ENCODE measurements at places on chromosomes 3 and 15. TPM values are rescaled to one million over a fixed set of nuclear protein-coding genes. Genes with fewer than 3 reads are reported as not detected.

- H3K4me1 ChIP-seq = no peaks in the 10 kb centered on the region
- no peak overlapping the region for H3K27ac ChIP-seq
- no peaks in the 10 kb centered on the region for H3K36me3 ChIP-seq
- H3K4me3 ChIP-seq = no peak overlapping the region
Measured at GRCh38 chr3:81161851-81162250, 599.6 kb downstream of the GBE1 start.

SLCO3A1 gene
- 30.9 TPM for total RNA-seq

IL12A gene
- total RNA-seq = 0.67 TPM

GRCh38 chr15:55389264-55389607 is 18.9 kb downstream of the CCPG1 start:
- no peaks in the 10 kb centered on the region for H3K36me3 ChIP-seq
- no peak for DNase-seq
- no peaks in the 10 kb centered on the region for H3K27me3 ChIP-seq
- no peak overlapping the region for H3K4me3 ChIP-seq
- H3K27ac ChIP-seq = no peak overlapping the region

GOLGA8S gene
- total RNA-seq = 0.28 TPM

SPPL2A gene
- 62.2 TPM for total RNA-seq

CCR9 gene
- total RNA-seq = not detected

GRCh38 chr15:96343113-96344059 is 12.9 kb downstream of the NR2F2 start:
- peaks cover 72% of the 10 kb centered on the region for H3K4me1 ChIP-seq
- peaks cover 47% of the 10 kb centered on the region for H3K27me3 ChIP-seq
- peak overlapping the region; percentile 85 for H3K4me3 ChIP-seq
- H3K27ac ChIP-seq = no peak overlapping the region
- peaks cover 7% of the 10 kb centered on the region for H3K36me3 ChIP-seq
- DNase-seq = no peak

TM4SF1 gene
- total RNA-seq = 0.97 TPM

GRCh38 chr3:190357468-190357867 is 30.5 kb upstream of the CLDN16 start:
- peaks cover 2% of the 10 kb centered on the region for H3K27me3 ChIP-seq
- no peaks in the 10 kb centered on the region for H3K36me3 ChIP-seq
- no peaks in the 10 kb centered on the region for H3K4me1 ChIP-seq
- H3K27ac ChIP-seq = no peak overlapping the region
- DNase-seq = no peak
- H3K4me3 ChIP-seq = no peak overlapping the region

GRCh38 chr3:37984051-37984450 is 6.5 kb upstream of the VILL start:
- H3K27ac ChIP-seq = no peak overlapping the region
- peaks cover under 1% of the 10 kb centered on the region for H3K27me3 ChIP-seq
- no peak overlapping the region for H3K4me3 ChIP-seq
- peaks cover 27% of the 10 kb centered on the region for H3K36me3 ChIP-seq
- DNase-seq = no peak
- peaks cover 19% of the 10 kb centered on the region for H3K4me1 ChIP-seq

- peak overlapping the region; percentile 98 for H3K4me3 ChIP-seq
- no peak for DNase-seq
- H3K4me1 ChIP-seq = peaks cover 19% of the 10 kb centered on the region
- no peaks in the 10 kb centered on the region for H3K36me3 ChIP-seq
- peaks cover 1% of the 10 kb centered on the region for H3K27me3 ChIP-seq
Measured at GRCh38 chr3:44339181-44340057, 853 bp downstream of the TCAIM start.

GRCh38 chr15:35690089-35690488 is 144.1 kb upstream of the DPH6 start:
- no peaks in the 10 kb centered on the region for H3K27me3 ChIP-seq
- no peak for DNase-seq
- peak overlapping the region; percentile 86 for H3K27ac ChIP-seq

DNA sequence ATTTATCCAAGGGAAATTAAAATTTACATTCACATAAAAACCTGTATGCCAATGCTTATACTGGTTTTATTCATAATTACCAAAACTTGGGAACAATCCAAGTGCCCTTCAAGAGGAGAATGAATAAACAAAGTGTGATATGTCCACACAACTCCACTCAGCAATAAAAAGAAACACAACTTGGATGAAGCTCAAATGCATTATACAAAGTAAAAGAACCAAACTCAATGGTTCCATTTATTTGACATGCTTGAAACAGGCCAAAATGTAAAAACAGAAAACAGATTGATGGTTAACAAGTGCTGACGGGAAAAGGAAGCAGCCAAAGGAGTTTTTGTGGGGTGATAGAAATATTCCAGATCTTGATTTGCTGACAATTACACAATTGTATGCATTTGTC is 23.5 kb downstream of the OCA2 start:
- H3K36me3 ChIP-seq = no peaks in the 10 kb centered on the region
- no peaks in the 10 kb centered on the region for H3K4me1 ChIP-seq
- no peak for DNase-seq

ADPRH gene
- total RNA-seq = 5.1 TPM

TMCO5A gene
- not detected for total RNA-seq

EIF5A2 gene
- total RNA-seq = 1.3 TPM

SGO1 gene
- 8.1 TPM for total RNA-seq

DNA sequence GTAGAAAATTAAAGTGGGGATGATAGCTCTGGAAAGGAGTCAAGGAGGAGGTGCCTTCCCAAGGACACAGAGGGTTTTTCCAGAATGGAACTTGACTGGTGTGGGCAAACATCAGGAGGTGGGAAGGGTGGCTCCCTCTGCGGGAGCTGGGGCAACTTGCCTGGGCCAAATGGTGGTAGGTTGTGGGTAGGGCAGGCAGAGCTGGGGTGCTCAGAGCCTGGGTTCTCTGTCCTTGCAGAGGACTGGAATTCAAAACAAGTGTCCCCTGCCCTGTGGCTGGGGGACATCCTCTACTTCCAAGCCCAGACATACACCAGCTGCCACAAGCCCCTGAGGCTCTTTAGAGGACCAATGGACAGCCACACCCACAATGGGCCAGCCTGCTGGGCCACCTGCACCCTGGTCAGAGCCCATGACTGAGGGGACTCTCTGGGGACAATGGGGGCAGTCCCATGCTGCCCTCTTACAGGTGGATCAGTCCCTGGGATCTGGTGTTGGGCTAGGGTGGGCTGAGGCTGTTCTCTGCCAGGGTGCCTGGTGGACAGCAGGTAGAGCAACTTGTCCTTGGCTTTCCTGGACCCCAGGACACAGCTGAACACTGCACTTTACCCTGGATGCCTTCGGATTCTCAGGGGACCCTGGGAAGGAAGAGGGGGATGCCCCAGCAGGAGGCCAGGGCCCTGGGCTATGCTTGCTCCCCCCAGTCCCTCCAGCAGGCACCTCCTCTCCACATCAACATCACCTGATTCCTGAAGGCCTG is 38.6 kb upstream of the CSPG4 start:
- H3K27ac ChIP-seq = no peak overlapping the region
- peaks cover 2% of the 10 kb centered on the region for H3K27me3 ChIP-seq
- no peak overlapping the region for H3K4me3 ChIP-seq
- no peaks in the 10 kb centered on the region for H3K36me3 ChIP-seq
- H3K4me1 ChIP-seq = no peaks in the 10 kb centered on the region

GRCh38 chr15:56496635-56497034 is 31.7 kb upstream of the MNS1 start:
- no peak overlapping the region for H3K4me3 ChIP-seq
- H3K27me3 ChIP-seq = peaks cover 2% of the 10 kb centered on the region
- no peaks in the 10 kb centered on the region for H3K36me3 ChIP-seq
- H3K27ac ChIP-seq = no peak overlapping the region
- no peaks in the 10 kb centered on the region for H3K4me1 ChIP-seq

DNA sequence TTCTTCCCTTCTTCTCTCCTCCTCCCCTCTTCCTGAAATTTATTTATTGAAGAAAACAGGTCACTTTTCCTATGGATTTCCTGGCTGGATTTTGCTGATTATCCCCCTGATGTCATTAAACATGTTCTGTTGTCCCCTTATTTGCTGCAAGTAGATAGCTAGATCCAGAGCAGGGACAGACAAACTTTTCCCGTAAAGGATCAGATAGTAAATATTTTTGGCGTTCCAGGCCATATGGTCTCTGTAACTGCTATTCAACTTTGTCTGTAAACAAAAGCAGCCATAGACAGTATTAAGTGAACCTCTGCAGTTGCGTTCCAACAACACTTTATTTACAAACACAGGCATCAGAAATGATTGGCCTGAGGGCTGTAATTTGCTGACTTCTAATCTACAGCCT is 241.3 kb downstream of the NEK10 start:
- no peak overlapping the region for H3K27ac ChIP-seq
- no peaks in the 10 kb centered on the region for H3K27me3 ChIP-seq
- no peak overlapping the region for H3K4me3 ChIP-seq
- H3K36me3 ChIP-seq = no peaks in the 10 kb centered on the region
- H3K4me1 ChIP-seq = peaks cover 9% of the 10 kb centered on the region

GRCh38 chr3:18767756-18768303 is 342.7 kb upstream of the SATB1 start:
- no peaks in the 10 kb centered on the region for H3K27me3 ChIP-seq
- H3K27ac ChIP-seq = no peak overlapping the region
- DNase-seq = no peak

ADGRG7 gene
- not detected for total RNA-seq

DNA sequence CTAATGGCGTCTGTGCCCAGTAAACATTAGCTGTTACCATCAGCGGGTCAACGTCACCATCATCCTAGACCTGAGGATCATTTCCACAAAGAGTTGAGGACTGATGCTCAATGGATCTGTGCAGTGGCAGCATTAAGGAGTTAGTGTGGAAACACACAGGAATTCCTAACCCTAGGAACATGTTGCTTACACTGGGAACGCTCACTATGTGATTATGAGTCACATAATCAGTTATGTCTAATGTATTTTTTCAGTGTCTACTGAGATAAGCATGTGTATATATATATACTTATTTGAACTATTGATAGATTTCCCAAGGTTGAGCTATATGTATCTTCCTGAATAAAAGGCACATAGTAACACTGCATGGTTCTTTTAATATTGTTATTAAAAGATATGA is 19.0 kb downstream of the ARNT2 start:
- no peak overlapping the region for H3K4me3 ChIP-seq
- no peaks in the 10 kb centered on the region for H3K36me3 ChIP-seq
- no peaks in the 10 kb centered on the region for H3K4me1 ChIP-seq
- H3K27ac ChIP-seq = no peak overlapping the region

GRCh38 chr3:59580996-59581395 is 531.2 kb upstream of the CFAP20DC start:
- peaks cover 9% of the 10 kb centered on the region for H3K4me1 ChIP-seq
- no peak overlapping the region for H3K4me3 ChIP-seq
- no peak overlapping the region for H3K27ac ChIP-seq
- no peak for DNase-seq
- no peaks in the 10 kb centered on the region for H3K36me3 ChIP-seq

GRCh38 chr3:24661175-24661584 is 166.5 kb upstream of the THRB start:
- no peak overlapping the region for H3K4me3 ChIP-seq
- H3K27ac ChIP-seq = no peak overlapping the region
- no peak for DNase-seq
- no peaks in the 10 kb centered on the region for H3K4me1 ChIP-seq

DNA sequence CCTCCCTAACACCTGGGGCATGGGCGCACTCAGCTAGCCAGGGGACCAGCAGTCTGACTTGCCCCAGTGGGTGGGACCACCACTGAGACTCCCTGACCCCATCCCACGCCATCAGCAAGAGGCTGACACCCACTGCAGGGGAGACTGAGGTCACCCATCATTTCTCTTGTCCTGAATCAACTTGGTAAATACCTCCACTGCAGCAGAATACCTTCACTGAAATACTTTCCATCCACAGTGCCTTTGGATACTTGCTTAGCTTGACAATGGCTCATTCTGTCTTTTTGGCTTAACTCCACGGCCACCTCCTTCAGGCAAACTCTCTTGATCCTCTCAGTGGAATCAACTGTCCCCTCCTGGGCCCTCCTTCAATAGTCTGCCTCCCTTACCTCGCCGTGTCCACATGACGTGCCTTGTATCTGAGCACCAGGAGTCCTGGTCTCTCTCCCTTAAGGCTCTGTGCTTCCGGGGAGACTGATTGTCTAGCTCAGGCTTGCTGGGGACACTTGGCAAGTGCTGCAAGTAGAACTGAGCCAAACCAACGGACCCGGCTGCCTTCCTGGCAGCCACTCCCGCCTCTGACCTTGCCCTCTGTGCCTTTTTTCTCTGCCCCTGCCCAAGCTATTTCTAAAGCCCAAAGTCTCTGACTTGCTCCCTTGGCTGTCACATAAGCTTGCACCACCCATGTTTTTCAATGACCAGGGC is 119.1 kb downstream of the ADCY5 start:
- DNase-seq = no peak
- H3K27me3 ChIP-seq = peaks cover 9% of the 10 kb centered on the region
- H3K4me3 ChIP-seq = no peak overlapping the region

HHLA2 gene
- total RNA-seq = not detected

- peaks cover 3% of the 10 kb centered on the region for H3K4me1 ChIP-seq
- H3K27me3 ChIP-seq = no peaks in the 10 kb centered on the region
- H3K36me3 ChIP-seq = no peaks in the 10 kb centered on the region
- peak; percentile 69 for DNase-seq
Measured at GRCh38 chr15:34038023-34038870, 757 bp downstream of the AVEN start.

DNA sequence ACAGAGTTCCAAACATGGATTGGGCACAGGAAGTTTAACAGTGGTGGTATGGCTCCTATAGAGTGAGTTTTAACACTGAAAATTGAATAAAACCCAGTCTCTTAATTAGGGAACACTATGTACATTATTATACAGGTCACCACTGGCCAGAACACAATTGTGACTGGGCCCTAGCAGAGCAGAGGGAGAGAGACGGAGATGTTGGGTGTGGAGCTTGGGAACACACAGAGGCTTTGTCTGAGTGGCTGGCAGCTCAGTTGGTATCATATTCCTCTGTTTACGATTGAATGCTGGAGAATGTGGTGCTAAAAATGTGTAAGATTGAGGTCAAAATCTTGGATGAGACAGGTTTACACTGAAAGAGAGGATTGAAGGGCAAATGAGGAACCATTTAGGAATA is 6.8 kb upstream of the MOBP start:
- no peaks in the 10 kb centered on the region for H3K4me1 ChIP-seq
- no peak overlapping the region for H3K4me3 ChIP-seq
- DNase-seq = no peak

GRCh38 chr15:34607832-34608231 is 24.4 kb upstream of the GOLGA8B start:
- H3K4me3 ChIP-seq = no peak overlapping the region
- H3K27me3 ChIP-seq = peaks cover 2% of the 10 kb centered on the region
- no peak overlapping the region for H3K27ac ChIP-seq
- no peaks in the 10 kb centered on the region for H3K36me3 ChIP-seq
- peaks cover 24% of the 10 kb centered on the region for H3K4me1 ChIP-seq

MKRN3 gene
- 0.85 TPM for total RNA-seq

MTHFS gene
- 16.2 TPM for total RNA-seq

- peaks cover 16% of the 10 kb centered on the region for H3K4me1 ChIP-seq
- no peak overlapping the region for H3K27ac ChIP-seq
- no peaks in the 10 kb centered on the region for H3K27me3 ChIP-seq
- no peak overlapping the region for H3K4me3 ChIP-seq
- no peak for DNase-seq
Measured at GRCh38 chr3:42175386-42176240, 84.5 kb downstream of the TRAK1 start.

- H3K4me1 ChIP-seq = no peaks in the 10 kb centered on the region
- no peak for DNase-seq
- no peak overlapping the region for H3K4me3 ChIP-seq
- no peaks in the 10 kb centered on the region for H3K36me3 ChIP-seq
- H3K27me3 ChIP-seq = peaks cover 1% of the 10 kb centered on the region
- H3K27ac ChIP-seq = no peak overlapping the region
Measured at GRCh38 chr3:12399226-12399625, 85.1 kb upstream of the TSEN2 start.
